ENCODE measurements at places on chromosomes 6 and 20. TPM values are rescaled to one million over a fixed set of nuclear protein-coding genes. Genes with fewer than 3 reads are reported as not detected.

- DNase-seq: no peak
Observed at GRCh38 chr6:33616913-33617312, 4.2 kb upstream of the ITPR3 start.

DNA sequence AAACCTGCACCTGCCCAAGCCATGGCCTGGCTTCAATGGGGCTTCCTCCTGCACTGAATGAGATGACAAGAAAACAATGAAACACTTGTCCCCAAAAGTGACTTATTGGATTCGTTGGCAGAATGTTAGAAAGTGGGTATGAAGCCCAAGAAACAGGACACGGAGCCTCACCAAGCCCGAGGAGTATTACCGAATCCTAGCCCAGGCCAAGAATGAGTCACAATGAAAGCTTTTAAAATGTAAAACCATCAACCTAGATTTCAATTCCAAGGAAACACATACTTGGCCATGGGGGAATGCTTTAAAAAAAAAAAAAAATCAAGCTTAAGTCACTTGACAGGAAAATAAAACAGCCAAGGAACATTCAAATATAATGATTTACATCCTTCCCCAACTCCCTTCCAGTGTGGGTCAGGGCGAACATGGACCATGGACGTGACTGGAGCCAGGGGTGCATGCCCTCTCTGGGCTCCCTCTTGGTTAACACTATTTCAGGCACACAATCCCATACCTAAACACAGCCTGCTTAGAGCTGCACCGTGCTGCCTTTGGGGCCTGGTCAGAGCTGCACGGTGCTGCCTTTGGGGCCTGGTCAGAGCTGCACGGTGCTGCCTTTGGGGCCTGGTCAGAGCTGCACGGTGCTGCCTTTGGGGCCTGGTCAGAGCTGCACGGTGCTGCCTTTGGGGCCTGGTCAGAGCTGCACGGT, 3.1 kb upstream of the STX16 start:
- peak; percentile 35 for DNase-seq

DNA sequence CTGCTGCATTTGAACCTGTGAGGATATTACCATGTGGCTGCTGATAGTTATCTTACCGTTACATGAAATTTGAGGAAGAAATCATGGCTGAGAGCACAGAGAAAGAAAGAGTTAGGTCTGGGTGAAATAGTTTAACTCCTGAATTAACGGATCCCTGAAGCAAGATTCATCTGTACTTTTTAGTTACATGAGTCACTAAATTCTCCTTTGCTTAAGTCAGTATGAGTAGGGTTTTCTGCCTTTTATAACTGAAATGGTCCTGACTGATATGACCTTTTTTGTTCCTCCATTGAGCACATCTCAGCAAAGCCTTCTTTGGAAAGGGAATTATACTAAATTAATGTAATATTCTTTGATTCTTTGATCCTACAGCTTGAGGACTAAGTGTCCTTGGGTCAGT, 333.3 kb upstream of the ZFP64 start:
- DNase-seq: no peak

GRCh38 chr6:70424291-70424690, 11.0 kb downstream of the FAM135A start:
- DNase-seq: no peak

The RTEL1 gene
- total RNA-seq: 12.5 TPM

- DNase-seq: no peak
Observed at GRCh38 chr6:168581236-168581635, 140.3 kb downstream of the SMOC2 start.

The TMEM217 gene
- total RNA-seq: 0.74 TPM

- DNase-seq: no peak
Observed at GRCh38 chr20:23242556-23243180, 107.9 kb upstream of the NXT1 start.

GRCh38 chr6:46867411-46867810, 54.3 kb downstream of the ADGRF5 start:
- no peak for DNase-seq

The CLDN20 gene
- not detected for total RNA-seq

- DNase-seq: no peak
Observed at GRCh38 chr20:58715801-58716475, 23.3 kb downstream of the NPEPL1 start.

The PPP1R3G gene
- 0.26 TPM for total RNA-seq

The BNIP5 gene
- not detected for total RNA-seq

The MUCL3 gene
- not detected for total RNA-seq

GRCh38 chr6:109429496-109429895, 10.9 kb downstream of the PPIL6 start:
- DNase-seq: no peak

GRCh38 chr6:48080227-48081009, 30.6 kb downstream of the PTCHD4 start:
- DNase-seq: no peak

The TSHZ2 gene
- total RNA-seq: 0.23 TPM

DNA sequence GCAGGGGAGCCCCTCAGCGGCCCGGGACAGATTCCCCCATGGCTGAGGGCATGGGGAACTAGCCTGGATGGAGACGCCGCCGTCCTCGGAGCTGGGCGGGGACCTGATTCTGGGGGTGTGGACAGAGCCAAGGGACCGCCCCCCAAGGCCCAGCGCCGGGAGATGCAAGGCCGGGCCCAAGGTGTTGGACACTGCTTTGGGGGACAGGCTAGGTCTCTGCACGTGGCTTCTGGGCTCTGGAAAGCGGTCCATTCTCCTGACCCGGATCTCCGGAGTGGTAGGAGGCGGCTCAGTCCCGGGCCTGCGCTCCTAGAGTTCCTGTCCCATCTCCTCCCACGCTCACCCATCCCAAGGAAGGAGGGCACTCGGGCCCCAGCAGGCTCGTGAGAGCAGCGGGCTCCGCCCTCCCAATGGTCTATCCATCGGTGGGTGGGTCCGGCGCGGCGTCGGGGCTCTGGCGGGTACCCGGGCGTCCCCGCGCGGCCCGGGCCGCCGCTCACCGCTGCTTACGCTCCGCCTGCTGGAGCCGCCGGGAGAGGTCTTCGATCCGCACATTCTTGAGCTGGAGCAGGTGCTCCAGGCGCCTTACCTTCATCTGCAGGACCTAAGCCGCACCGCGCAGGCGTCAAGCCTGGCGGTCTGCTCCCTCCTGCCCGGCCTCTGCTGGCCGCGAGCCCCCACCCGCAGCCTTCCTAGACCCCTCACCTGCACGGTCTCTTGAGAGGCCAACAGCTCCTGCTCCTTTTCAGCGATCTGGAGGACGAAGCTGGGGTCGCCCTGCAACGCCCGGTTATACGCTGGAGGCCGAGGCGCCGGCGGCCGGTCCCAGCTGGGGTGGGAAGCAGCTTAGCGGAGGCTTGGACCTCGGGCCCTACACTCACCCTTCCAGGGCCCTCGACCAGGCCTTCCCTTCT, 3.3 kb downstream of the SPEF1 start:
- DNase-seq: no peak

DNA sequence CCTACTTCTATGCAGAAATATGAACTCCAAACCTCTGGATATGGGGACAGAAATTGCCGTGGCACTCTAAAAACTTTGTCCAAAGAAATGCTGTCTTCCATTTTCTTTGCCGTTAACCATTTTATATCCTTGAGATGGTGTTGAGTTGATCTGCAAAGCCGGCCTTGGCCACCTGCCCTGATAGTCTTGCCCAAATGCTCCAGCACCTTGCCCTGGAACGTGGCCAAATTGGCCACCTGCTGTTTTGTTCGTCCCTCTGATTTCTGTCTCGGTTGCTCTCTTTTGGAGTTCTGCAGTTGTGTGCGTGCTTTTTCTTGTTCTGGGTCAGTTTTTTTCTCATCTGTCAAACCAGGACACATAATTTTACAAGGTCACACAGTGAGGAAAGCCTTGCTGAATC, 239.7 kb upstream of the GMDS start:
- no peak for DNase-seq

The MROH8 gene
- total RNA-seq: 1.0 TPM

- no peak for DNase-seq
Observed at GRCh38 chr6:13368079-13368730, 39.9 kb upstream of the TBC1D7 start.

The ME1 gene
- total RNA-seq: 15.0 TPM

The STK4 gene
- 4.2 TPM for total RNA-seq

GRCh38 chr6:125102891-125103290, 50.7 kb upstream of the TPD52L1 start:
- DNase-seq: no peak

GRCh38 chr6:137746264-137746663, 120.8 kb upstream of the TNFAIP3 start:
- DNase-seq: no peak

DNA sequence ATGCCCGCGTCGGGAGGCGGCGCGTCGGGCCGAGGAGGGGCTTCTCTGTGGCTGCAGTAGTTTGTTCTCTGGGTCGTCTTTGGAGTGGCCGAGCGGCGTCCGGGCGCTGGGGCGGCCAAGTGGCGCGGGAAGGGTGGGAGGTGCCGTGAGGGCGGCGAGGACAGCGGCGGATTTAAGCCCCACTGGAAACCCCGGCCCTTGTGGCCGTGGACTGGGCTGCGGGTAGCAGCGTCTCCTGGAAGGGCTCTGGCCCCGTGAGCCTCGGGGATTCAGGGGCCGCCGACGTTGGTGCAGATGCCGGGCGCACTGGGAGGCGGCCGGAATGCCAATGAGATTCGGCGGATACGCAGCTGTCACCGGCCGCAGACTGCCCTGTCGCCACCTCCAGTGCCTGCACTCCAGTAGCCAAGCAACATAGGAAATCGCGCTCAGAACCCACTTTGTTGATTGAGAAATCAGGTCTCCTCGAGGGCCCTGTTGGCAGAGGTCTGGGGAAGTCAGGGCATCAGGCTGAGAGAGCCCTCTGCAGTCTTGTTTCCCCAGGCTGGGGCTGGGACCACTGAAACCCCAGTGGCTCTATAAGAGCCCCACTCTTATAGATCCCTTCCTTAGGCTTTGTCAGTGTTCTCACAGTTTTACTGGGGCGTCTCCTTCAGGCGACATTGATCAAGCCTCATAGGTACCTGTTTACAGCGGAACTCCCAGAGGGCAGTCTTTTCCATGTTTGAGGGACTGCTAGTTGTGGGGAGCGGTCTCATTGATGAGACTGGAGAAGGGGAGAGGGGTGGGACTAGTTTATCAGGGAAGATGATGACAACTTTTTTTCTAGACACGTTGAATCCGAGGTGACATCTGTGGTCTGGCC, 642 bp downstream of the GZF1 start:
- DNase-seq: no peak

- no peak for DNase-seq
Observed at GRCh38 chr20:45405571-45406259, 2.4 kb upstream of the DBNDD2 start.

The ACSS1 gene
- total RNA-seq: 17.6 TPM

The FHL5 gene
- not detected for total RNA-seq

- DNase-seq: no peak
Observed at GRCh38 chr6:156438350-156438923, 338.7 kb upstream of the ARID1B start.

DNA sequence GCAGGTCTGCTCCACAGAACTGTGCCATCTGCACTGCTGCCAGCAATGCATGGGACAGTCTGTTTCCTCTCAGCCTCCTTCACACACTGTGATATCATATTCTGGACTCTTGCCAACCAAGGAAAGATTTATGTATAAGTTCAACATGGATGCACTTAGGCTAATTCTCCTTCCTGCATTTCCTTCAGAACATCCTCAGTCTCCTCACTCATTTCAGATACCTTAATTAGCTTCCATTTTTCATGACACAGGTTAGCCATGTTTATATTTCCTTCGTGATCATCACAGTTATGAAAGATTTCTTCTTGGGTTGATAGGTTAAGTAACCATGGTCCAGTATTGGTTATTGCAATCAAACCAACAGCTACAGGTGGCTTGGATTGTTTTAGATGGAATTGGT, 46.4 kb upstream of the DDR1 start:
- no peak for DNase-seq

GRCh38 chr20:7703551-7703961, 236.7 kb downstream of the HAO1 start:
- DNase-seq: no peak

The NDRG3 gene
- 24.3 TPM for total RNA-seq

GRCh38 chr20:10696650-10697049, 22.9 kb upstream of the JAG1 start:
- DNase-seq: no peak

DNA sequence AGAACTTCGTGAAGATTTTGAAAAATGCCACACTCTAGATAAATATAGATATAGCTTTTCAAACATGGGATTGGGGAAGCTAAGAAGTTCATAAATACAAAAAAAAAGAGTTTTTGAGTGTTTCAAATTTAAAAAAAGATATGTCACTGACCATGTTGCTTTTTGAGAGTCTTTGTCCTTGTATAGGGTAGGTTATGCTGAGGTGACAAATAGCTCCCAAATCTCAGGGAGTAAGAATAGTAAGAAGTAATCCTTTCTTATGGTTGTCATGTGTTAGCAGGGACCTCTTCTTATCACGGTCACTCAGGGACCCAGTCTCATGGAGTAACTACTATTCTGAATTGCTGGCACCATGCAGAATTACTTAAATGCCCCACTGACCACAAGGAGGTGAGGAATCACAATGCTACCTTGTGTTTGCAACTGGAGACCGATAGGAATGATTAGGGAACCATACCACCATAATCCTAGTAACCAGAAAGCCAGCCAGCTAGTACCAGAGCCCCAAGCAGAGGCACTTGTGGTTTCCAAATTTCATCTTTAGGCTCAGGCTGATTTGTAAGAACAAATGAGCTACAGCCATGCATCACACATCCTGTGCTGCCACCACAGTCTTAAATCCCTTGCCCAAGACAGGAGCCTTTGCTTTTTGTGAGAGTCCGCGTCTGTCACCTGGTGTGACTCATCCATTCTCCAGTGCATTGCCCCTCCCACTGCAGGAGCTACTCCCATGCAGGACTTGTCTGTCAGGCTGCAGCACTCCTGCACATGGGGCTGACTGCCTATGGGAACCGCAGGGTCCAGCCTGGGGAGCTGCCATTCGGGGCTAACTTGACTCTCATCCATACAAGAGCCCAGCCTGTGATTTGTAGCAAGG, 42.4 kb upstream of the ADGRF4 start:
- DNase-seq: peak; percentile 76

The ARFGEF3 gene
- 5.5 TPM for total RNA-seq

GRCh38 chr6:56659721-56660380, 17.2 kb upstream of the DST start:
- DNase-seq: no peak

The HCRTR2 gene
- total RNA-seq: not detected

- DNase-seq: no peak
Observed at GRCh38 chr6:52395969-52396368, 24.2 kb upstream of the EFHC1 start.

DNA sequence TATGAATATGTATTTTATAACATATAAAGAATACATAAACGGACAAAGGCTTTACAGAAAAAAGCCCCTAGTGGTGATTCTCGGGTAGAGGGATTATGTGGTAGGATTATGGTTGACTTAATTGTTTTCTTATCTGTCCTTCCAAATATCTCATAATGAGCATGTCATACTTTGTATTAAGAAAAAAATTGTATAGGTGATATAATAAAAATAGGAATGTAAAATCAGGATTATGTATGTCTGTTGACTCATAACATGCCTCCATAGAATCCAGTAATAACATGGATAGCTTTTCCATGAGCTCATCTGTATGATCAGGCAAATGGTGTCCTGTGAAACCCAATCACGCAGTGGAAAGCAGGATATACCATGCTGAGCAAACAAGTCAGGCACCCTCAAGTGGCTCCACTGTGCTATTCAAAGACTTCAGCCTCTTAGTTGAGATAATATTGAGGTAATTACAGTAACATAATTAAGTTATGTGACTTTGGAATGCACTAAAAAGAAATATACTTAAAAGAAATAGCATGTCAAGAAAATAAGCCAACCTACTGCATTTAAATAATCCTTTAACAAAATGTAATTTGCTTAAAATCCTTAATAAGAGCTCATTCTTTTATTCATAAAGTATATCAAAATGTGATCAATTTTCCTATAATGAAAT, 39.6 kb upstream of the PRELID3B start:
- no peak for DNase-seq

The ARHGAP40 gene
- total RNA-seq: 3.2 TPM

The HLA-DQB2 gene
- total RNA-seq: not detected

Data from Caki2 (cell line).